ENCODE measurements at places on chromosomes 16 and 17.
A peak's percentile ranks its signal among the peaks of the same experiment; 100 is the strongest.

DNA sequence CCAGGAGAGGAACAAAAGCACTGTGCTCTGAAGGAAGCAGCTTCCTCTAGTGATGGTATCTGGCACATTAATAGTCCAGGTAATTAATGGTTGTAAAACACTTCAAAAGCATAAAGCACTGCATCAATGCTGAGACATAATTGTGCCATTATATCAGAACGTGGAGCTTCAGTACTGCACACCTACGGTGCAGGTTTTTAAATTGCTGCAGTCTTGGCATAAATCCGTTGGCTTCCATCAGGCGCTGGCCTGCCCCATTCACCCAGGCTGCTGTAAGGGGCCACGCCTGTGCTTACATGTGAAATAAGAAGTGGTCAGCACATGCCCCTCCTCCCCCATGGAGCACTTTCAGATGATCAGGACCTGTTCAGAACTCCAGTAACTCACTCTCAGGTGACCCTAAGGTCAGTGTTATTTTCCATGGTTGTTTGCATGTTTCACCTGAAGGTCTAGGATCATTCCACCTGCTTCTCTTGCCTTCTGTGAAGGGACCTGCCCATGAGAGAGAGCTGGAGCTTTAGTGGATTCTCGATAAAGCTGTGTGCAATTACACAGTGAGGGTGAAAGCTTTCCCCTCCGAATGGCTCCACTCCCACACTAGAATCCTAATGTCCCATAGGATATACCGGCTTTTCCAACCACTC is 345.3 kb downstream of the CA10 start:
- DNase-seq = no peak

GRCh38 chr17:79282294-79282693 is 207.7 kb downstream of the ENGASE start:
- no peak for DNase-seq

GRCh38 chr17:20992416-20992815 is 50.4 kb downstream of the USP22 start:
- DNase-seq = no peak

- DNase-seq = peak; percentile 53
These were observed 3.6 kb upstream of the TMIGD1 start for GRCh38 chr17:30337393-30337999.

GRCh38 chr16:65422934-65423333 is 301.1 kb upstream of the CDH11 start:
- no peak for DNase-seq

GRCh38 chr17:61806081-61806828 is 57.1 kb downstream of the BRIP1 start:
- DNase-seq = no peak

- DNase-seq = no peak
These were observed 64.4 kb downstream of the EFCAB5 start for GRCh38 chr17:30005709-30006320.

DNA sequence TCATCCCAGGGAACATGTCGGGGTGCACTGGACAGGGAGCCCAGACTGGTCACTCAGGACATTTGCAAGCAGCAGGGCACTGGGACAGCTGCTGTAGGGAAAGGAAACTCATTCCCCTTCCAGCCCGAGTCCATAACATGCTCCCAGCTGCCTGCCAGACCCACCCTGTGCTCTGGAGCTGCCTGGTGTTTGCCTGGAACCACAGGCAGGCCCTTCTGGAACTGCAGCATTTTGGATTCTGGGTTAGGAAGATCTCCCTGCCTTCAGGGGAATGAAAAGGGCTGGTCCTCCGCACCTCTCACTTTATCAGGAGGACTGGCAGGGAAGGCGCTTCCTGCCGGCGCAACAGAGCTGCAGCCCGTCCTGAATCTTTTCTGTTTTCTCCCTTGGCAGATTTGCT is 41.2 kb downstream of the MEAK7 start:
- DNase-seq = no peak

GRCh38 chr16:69036399-69037091 is 68.9 kb upstream of the HAS3 start:
- DNase-seq = no peak

DNA sequence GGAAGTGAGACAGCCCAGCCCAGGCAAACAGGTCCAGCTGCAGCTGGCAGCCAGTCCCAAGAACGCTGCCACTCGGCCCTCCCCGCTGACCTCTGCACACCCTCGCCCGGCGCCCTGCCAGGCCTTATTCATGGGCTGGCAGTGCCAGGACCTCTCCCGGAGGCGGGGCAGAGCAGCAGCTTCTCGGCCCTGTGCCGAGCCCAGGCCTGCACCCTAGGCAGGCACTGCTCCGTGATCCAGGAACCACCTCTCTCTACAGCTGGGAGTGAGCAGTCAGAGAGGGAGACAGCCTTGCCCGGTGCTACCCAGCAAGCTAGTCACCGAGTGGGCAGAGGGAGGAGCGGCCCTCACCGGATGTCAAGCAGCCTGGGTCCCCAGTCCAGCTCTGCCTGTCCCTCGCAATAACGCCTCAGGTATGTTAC is 79.9 kb upstream of the CBX4 start:
- DNase-seq = no peak

GRCh38 chr16:85924675-85925074 is 25.7 kb downstream of the IRF8 start:
- peak; percentile 38 for DNase-seq

GRCh38 chr16:70267516-70267915 is 15.8 kb upstream of the EXOSC6 start:
- peak; percentile 47 for DNase-seq

GRCh38 chr17:49753959-49754391 is 10.0 kb downstream of the FAM117A start:
- no peak for DNase-seq

GRCh38 chr16:57318240-57318970 is 33.9 kb upstream of the PLLP start:
- DNase-seq = no peak

DNA sequence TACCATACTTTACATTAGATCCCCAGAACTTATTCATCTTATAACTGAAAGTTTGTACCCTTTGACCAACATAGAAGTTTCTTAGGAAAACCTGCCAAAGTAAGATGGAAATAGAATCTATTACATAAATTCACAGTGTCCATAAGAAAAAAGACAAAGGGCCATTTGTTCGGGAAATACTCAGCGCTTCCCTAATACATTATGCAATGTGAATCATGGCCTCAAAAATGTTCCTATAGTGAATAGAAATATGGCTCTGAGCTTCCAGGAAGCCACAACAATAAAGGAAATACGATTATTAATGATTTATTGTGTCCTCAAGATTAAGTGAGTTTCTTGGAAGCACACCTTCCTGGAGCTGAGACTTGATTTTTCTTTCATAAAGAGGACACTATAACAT is 51.5 kb downstream of the GPRC5B start:
- DNase-seq = no peak

DNA sequence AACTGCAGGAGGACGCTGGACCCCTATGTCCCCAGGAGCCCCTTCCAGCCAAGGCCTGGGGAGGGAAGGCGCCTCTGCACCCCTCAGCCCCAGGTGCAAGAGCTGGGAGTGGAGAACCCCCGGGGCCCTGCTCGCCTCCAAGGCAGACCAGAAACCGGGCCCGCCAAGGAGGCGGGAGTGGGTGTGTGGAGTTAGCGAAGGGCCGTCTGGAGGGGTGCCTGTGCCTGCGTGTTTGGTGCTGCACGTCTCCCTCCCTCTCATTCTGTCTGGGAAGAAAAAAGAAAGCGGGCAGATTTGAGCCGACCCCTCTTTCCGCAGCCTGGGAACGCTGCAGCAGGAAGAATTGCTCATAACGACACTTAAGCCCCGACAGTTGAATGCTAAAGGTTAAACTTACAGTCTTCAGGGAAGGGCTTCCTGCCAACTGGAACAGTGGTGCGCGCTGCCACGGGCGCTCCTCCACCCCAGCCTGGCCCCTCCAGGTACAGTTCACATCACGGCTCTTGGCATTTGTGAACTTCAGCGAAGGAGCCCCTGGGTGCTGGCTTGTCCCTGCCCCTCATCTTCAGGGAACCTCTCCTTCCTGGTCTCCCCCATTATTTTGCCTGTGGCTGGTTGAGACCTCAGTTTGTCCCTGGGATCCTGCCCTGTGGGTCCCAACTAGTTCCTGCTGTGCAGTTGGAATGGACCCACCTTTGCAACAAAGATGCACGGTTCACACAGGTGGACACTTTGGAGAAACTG is 19.2 kb upstream of the ZFHX3 start:
- DNase-seq = no peak

DNA sequence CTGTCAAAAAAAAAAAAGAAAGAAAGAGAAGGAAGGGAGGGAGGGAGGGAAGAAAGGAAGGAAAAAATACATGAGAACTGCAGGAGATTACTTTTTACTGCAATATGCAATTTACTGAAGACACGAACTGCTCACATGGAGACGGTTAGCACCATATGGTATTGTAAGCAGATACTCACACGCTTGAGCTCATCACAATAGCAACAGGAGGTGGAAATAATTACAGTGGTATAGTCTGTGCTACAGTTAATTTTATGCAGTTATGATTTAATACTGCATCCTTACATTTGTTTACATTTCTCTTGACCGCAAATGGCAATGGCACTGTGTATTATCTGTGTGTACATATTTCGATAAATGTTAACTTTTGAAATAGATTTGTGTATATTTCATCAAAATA is 21.4 kb upstream of the SLC46A1 start:
- no peak for DNase-seq

DNA sequence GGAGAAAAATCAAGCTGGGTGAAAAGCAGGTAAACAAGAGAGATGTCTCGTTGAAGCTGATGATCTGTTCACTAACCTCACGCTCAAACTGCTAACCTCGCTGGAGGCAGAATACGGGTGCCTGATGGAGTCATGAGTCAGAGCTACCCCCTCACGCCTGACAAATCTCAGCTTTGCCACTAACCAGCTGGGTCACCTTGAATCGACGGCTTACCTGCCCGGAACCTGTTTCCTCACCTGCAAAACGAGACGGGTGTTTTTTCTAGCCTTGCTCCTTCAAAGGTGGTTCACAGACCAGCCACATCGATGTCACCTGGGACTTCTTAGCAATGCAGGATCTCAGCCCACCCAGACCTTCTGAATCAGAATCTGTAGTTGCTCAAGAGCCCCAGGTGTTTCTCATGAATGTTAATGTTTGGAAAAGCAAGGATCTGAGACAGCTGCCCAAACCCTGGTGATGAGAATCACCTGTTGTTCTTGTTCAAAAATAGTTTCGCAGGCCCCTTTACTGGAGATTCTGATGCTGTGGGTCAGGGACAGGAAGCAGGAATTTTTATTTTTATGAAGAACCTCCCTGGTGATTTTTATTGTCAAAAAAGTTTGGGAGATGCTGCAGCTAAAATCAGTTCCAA is 56.9 kb downstream of the MARCHF10 start:
- DNase-seq = no peak

DNA sequence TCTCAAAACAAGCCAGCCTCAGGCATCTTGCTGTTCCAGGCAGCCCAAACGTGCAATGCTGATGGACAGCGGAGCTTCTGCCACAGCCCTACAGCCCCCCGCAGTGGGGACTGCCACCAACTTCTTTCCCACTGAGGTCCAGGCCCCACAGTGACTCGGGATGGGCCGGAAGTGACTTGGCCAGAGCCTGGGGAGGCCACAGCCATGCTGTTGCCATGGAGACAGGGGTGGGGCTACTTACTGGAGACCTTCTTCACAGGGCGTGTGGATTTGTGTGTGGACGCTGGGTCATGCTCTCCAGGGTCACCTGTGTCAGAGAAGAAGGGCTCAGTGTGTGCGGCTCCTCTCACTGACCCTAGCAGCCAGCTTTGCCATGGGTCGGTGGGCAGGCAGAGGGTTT is 15.0 kb downstream of the TRIM25 start:
- no peak for DNase-seq

DNA sequence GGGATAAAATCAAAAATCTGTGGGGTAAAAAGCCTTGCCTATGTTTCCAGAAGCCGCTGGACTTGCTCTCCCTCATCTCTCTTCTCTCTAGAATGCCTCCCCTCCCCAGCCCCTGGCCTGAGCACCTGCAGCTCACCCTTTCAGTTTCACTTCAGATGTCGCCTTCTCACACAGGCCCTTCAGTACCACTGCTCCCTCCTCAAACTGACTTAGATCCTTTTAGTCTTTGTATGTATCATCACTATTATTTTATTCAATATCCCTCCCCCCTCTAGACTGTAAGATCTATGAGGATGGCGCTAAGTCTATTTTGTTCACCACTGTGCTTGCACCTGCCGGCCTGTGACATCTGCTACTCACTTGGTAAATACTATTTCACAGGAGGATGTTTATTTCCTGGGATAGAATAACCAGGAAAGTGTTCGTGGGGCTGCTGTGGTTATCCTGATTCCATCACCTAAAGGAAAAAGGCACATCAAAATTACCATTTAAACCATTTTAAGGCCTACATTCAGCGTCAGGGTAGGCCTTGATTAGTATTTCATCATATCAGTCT is 122.3 kb downstream of the MRTFB start:
- no peak for DNase-seq

- DNase-seq = no peak
These were observed 121.7 kb upstream of the ERCC4 start for GRCh38 chr16:13798211-13798610.

GRCh38 chr16:66039793-66040192 is 326.7 kb upstream of the CDH5 start:
- no peak for DNase-seq

GRCh38 chr17:81537343-81537855 is 9.2 kb downstream of the FSCN2 start:
- DNase-seq = peak; percentile 21

- no peak for DNase-seq
These were observed 67.0 kb downstream of the PLCG2 start for GRCh38 chr16:81846105-81846504.

DNA sequence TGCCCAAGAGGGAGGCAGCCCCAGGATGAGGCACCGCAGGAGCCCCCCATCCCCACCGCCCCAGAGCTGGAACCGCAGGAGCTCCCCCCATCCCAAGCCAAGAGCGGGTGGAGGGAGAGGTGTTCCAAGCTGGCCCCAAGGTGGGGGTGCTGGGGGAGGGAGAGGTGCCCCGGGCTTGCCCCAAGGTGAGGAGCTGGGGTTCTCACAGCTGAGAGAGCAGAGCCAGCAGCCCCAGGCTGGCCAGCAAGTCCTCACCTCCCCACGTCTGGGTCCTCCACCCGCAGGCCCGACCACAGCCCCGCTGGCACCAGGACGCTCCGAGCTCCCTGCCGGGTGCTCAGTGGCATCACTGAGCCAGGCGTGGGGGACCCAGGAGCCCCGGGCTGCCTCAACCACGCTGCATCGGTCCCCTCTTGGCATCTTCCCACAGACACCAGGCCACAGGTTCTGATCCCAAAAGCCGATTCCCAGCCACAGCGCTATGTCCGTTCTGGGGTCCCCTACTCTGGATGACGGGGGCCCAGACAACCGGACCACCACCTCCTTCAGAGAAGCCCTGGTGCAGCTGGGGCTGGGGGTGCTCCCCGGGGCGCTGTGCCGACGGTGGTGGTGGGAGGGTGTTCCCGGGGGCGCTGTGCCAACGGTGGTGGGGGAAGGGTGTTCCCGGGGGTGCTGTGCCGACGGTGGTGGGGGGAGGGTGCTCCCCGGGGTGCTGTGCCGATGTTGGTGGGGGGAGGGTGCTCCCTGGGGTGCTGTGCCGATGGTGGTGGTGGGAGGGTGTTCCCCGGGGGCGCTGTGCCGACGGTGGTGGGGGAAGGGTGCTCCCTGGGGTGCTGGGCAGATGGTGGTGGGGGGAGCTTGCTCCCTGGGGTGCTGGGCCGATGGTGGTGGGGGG is 15.4 kb upstream of the WDR45B start:
- DNase-seq = no peak

GRCh38 chr17:42531455-42532354 is 4.3 kb upstream of the NAGLU start:
- peak; percentile 77 for DNase-seq

GRCh38 chr16:3546986-3547682 is 30.1 kb downstream of the NLRC3 start:
- peak; percentile 52 for DNase-seq

Data from inflammatory macrophage (primary cell).